ENCODE measurements at places on chromosomes 16 and 17.

GRCh38 chr17:67265436-67266019 lies 20.5 kb upstream of the HELZ start:
- no peak for DNase-seq

- DNase-seq = no peak
Observed at GRCh38 chr16:1877089-1877488, 5.1 kb upstream of the MEIOB start.

- no peak for DNase-seq
Observed at GRCh38 chr17:82930043-82930923, 90.5 kb upstream of the ZNF750 start.

DNA sequence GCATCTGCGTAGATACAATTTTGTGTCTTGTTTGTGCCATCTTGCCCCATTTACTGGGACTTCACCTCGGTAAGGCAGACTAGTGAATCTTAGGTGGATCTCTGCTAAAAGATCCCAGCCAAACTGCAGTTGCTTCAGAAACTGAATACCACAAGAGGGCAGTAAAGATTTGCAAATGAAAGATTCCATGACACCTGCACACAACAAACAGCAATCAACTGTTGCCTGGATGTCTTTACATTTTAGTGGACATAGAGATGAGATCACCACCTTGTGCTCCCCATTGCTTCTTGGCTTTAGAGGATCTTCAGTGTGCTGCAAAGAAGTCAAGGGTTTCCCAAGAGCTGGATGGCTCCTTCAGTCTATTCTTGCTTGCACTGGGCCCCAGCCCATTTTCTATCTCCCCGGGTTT lies 119.2 kb upstream of the CACNG5 start:
- no peak for DNase-seq

GRCh38 chr17:9148905-9149525 lies 127.7 kb downstream of the NTN1 start:
- no peak for DNase-seq
